ENCODE measurements at places on chromosomes 7 and 10. TPM values are rescaled to one million over a fixed set of nuclear protein-coding genes. Genes with fewer than 3 reads are reported as not detected.

The GPRIN2 gene
- total RNA-seq = 9.2 TPM

The ZNF511 gene
- 45.7 TPM for total RNA-seq

The PCDH15 gene
- total RNA-seq = not detected

The FMC1 gene
- total RNA-seq = 8.3 TPM

The EMX2 gene
- total RNA-seq = 4.1 TPM

The ANKRD22 gene
- total RNA-seq = 0.17 TPM

The HOGA1 gene
- total RNA-seq = 3.4 TPM

The EN2 gene
- total RNA-seq = 0.07 TPM

The AKR1C4 gene
- total RNA-seq = not detected

The RNF32 gene
- total RNA-seq = 0.75 TPM

The LIPM gene
- not detected for total RNA-seq

The CALHM3 gene
- not detected for total RNA-seq

The TMEM26 gene
- total RNA-seq = 0.33 TPM

The GSTO2 gene
- total RNA-seq = 22.0 TPM

The SFTPD gene
- not detected for total RNA-seq

The VAX1 gene
- total RNA-seq = not detected

The MACC1 gene
- total RNA-seq = 61.7 TPM

The DDC gene
- total RNA-seq = not detected

The ZNF853 gene
- total RNA-seq = 25.7 TPM

The ZNF467 gene
- 0.48 TPM for total RNA-seq

The SLC26A5 gene
- total RNA-seq = not detected

The GRID1 gene
- total RNA-seq = 2.3 TPM

The NUTM2B gene
- total RNA-seq = 2.0 TPM

The PNLIPRP2 gene
- not detected for total RNA-seq

The ACSM6 gene
- total RNA-seq = not detected

The CREB3L2 gene
- total RNA-seq = 30.9 TPM

The EPHB6 gene
- 7.7 TPM for total RNA-seq

The XRCC2 gene
- 3.2 TPM for total RNA-seq

The NKX1-2 gene
- not detected for total RNA-seq

The ZC3HAV1L gene
- 14.4 TPM for total RNA-seq

The SLC25A13 gene
- 44.0 TPM for total RNA-seq

The ABCC2 gene
- total RNA-seq = 0.07 TPM

The PRLHR gene
- total RNA-seq = not detected

The ADRB1 gene
- total RNA-seq = 0.04 TPM

The TMEM236 gene
- 0.14 TPM for total RNA-seq

The SHTN1 gene
- total RNA-seq = 12.0 TPM

The GARIN1A gene
- total RNA-seq = 0.17 TPM

The LBX1 gene
- total RNA-seq = not detected
